Activated T-cell treated with anti-CD3 and anti-CD28 coated beads, Interleukin-2, amount 50 U/mL, for 72 hours (primary cell): ENCODE measurements at places on chromosomes 1 and 21. TPM values are rescaled to one million over a fixed set of nuclear protein-coding genes. Genes with fewer than 3 reads are reported as not detected.

The FAM163A gene
- total RNA-seq, result not detected

The TDRD5 gene
- not detected for total RNA-seq

The SLC25A44 gene
- 52.3 TPM for total RNA-seq

The STIL gene
- total RNA-seq, result 32.2 TPM

The ADCY10 gene
- total RNA-seq, result 0.12 TPM

The ANGPTL3 gene
- total RNA-seq, result not detected

The CD53 gene
- total RNA-seq, result 170 TPM

The NFASC gene
- total RNA-seq, result 0.23 TPM

The GPR52 gene
- 1.6 TPM for total RNA-seq

The TRIM46 gene
- total RNA-seq, result 8.6 TPM

The FAM43B gene
- not detected for total RNA-seq

The TRIM67 gene
- not detected for total RNA-seq

- DNase-seq, result no peak
Observed at GRCh38 chr21:45032332-45032731, 42.0 kb upstream of the ADARB1 start.

- DNase-seq, result no peak
Observed at GRCh38 chr21:14076143-14076806, 134.5 kb downstream of the LIPI start.

GRCh38 chr1:153698020-153698922, 19.8 kb downstream of the NPR1 start:
- no peak for DNase-seq

DNA sequence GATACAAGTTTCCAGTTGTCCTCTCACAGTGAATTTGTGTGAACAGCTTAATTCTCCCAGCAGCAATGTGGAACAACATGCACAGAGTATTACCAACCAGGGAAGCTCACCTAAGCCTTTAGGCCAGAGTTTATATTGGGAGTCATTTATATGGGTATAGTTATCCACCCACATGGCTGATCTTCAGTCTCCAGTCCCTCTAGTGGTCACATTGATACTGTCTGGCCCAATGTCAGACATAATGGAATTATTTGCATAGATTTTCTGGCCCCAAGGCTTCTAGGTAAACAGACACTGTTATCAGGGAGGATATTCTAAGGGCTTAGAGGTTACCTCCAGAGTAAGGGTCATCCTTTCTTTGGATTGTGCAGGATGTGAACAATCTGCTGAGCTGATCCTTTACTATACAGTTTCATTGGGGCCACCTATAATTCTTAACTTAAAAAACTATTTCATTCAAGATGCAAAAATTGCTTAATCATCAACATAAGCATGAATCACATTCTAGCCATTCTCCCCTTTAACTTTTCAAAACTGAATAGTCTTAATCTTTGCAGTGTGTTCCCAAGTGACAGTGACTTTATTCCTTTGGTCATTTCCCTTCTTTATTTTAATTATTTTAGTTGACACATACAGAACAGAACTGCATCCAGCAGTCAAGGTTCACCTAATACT, 210.9 kb downstream of the LTN1 start:
- no peak for DNase-seq

GRCh38 chr1:164440232-164440631, 118.8 kb upstream of the PBX1 start:
- no peak for DNase-seq

DNA sequence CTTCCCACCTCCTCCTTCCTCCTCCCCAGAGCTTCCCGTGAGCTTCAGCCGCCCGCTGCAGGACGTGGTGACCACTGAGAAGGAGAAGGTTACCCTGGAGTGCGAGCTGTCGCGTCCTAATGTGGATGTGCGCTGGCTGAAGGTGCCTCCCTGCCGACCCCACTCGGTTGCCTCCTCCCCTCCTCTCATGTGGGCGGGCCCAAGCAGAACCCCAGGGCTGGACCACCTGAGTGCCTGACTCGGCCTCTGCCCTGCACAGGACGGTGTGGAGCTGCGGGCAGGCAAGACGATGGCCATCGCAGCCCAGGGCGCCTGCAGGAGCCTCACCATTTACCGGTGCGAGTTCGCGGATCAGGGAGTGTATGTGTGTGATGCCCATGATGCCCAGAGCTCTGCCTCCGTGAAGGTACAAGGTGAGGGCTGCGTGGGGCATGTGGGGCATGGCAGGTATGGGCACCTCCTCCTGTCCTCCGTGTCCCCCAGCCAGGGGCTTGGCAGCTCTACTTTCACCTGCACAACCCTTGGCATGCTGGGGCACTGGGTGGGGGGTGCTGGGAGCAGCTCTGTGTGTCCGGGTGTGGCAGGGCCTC, 69.2 kb downstream of the OBSCN start:
- no peak for DNase-seq

DNA sequence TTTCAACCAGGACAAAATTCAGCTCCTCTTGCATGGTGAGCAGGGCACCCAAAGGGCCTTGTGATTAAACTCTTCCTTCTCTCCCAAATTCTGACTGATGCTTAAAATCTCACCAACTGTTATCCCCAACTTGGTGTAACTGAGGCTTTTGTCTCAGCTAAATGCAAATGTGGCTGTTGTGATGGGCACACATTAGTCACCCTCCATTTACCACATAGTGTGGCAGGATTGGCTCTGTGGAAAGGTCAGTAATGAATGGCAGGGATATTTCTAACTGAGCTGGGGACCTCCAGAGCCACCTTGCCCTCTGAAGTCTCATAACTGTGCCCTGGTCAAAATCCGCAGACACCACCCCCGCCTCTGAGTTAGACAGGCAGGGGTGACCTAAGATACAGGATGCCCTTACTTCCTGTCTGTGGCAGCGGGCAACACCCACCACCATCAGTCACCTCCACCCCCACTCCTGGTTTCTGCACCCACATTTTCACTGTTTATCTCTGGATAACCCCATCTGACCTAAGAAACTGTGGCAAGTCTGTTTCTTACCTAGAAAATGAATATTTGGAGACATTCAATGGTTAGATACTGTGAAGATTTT, 25.4 kb upstream of the RGS16 start:
- DNase-seq, result peak; percentile 82

- no peak for DNase-seq
Observed at GRCh38 chr21:27257908-27258556, 291.1 kb upstream of the ADAMTS5 start.
